Activated CD4-positive, CD25-positive, alpha-beta regulatory T cell treated with anti-CD3 and anti-CD28 coated beads, Interleukin-2, amount 50 U/mL, for 72 hours (primary cell): ENCODE measurements at places on chromosomes 3 and 15.

- DNase-seq, result no peak
Observed at GRCh38 chr3:115239717-115240116, 92.6 kb upstream of the ZBTB20 start.

- no peak for DNase-seq
Observed at GRCh38 chr15:29570948-29571791, 251.1 kb downstream of the TJP1 start.

DNA sequence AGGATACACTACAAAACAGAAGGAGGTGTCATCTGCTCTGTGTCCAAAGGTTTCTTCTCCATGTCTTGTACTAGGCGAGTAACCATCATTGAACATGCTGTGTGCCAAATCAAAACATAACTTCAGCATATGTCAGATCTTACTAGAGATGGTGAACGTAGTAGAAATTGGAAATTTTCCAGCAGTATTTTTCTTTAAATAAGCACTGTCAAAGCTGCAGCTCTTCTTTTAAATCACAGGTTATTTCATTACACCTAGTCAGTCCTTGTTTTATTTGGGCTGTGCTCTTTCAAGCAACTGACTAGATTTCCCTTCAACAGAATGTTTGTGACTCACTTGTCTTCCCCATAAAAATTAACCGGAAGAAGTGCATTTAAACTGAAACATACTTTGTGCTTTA, 46.5 kb downstream of the MSL2 start:
- DNase-seq, result no peak

- no peak for DNase-seq
Observed at GRCh38 chr3:158079599-158079998, 26.6 kb downstream of the SHOX2 start.
